ENCODE measurements at places on chromosomes 4 and X.

DNA sequence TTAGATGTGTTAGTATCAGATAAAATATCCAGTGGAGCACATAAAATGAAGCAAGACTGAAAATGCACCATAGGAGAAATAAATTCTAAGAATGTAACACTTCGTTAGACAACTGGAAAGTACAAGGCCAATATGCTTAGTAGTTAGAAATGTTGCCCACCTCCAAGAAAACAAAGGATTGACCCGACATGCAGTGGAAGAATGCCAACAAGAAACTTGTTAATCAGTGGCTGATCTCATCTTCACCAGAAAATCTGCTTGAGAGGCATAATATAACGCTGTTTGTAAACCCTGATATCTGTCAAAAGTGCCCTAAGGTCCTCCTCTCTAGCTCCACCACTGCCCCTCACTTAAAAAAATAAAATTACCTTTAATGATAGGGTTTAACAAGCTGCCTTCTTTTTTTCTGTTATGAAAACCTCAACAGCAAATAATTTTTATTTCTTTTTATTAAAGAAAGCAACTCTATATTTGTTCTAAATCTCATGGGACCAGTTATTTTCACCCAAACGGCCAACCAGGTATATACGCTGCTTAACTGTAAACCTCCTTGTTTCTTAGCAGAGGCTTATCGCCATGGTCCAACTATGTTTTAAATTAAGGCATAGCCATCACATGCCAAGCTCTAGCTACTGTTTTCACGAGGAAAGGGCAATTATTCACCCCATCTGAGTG is 1.8 kb downstream of the RASGEF1B start:
- DNase-seq = no peak

DNA sequence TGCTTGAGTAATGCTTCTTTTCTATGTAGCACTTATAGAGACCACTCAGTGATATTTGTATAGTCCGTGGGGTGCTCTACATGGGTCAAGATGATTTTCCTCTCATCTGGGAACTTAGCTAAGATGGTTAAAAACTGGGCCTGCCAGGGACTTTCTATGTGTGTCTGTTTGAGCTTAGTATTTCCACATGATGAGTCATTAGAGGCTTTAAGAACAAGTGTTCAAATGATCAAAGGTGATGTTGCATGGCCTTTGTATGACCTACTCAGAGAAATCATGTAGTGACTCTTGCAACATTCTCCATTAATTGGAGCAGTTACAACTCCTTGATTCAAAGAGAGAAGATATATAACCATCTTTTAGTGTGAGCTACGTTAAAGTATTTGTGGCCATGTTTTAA is 1480.5 kb upstream of the IGFBP7 start:
- DNase-seq = no peak

GRCh38 chr4:68299492-68300457 is 50.1 kb downstream of the YTHDC1 start:
- no peak for DNase-seq

DNA sequence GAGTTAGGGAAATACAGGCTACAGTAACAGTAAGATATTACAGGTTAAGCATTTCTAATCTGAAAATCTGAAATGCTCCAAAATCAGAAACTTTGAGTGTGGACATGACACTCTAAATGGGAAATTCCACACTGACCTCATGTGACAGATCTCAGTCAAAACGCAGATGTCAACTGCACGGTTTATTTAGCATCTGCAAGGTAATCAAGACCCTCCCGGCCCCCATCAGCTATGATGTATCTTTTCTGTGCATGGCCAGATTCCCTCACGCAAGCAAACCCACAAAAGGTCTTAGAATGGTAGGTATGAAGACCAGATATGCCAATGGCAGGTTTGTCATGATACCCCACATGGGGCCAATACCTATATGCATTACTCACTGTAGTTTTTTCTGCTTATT is 82.8 kb downstream of the COQ2 start:
- no peak for DNase-seq

DNA sequence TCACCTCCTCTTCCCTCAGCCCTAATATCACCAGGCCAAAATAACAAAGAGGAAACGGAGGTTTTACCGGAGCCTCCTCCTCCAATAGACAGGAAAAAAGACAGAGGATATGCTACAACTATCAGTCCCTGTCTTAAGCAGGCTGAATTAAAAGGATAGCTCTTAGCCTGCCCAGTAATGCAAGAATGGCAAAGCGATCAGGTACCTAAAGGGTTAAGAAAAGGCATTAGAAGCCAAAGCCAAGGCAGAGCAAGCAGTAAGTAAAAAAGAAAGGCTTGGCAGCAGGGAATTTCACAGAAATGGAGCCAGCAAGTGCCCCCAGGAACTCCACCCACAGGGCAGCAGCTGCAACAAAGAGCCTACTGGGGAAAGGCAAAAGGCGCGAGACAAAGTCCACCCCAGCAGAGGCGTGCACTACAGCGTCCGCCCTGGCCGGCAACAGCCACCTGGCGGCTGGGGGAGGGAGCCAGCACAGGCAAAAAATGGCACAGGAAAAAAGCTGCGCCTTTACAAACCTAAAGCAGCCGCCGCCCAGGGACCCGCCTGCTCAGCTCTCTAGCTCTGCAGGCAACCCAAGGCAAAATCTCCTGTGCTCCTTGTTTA is 220.6 kb upstream of the ZC4H2 start:
- peak; percentile 1 for DNase-seq

DNA sequence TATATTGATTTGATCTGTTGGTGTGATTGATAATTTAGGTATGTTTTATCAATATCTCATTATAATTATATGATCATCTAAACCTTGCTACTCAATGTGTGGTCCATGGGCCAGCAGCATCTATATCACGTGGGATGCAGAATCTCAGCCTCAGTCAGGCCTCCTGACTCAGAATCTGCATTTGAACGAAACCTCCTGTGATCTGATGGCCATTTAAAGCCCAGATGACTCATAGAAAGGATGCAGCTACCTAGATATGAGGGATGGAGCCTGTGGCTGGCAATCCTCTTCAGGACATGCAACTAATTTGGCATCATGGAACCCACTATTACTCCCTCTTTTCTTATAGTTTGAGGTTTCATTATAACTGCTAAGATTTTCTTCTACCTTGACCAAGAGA is 11.3 kb upstream of the CHRNA9 start:
- DNase-seq = no peak

- DNase-seq = no peak
These were observed 292.9 kb downstream of the TLL1 start for GRCh38 chr4:166165829-166166420.

GRCh38 chr4:825063-825970 is 612 bp downstream of the CPLX1 start:
- DNase-seq = no peak

GRCh38 chr4:128955751-128956150 is 137.6 kb downstream of the SCLT1 start:
- no peak for DNase-seq

GRCh38 chrX:119401569-119401968 is 2.4 kb downstream of the SLC25A43 start:
- DNase-seq = no peak

GRCh38 chr4:173449380-173449717 is 50.4 kb upstream of the SCRG1 start:
- DNase-seq = no peak

- no peak for DNase-seq
These were observed 19.3 kb downstream of the GPR143 start for GRCh38 chrX:9746148-9746888.

DNA sequence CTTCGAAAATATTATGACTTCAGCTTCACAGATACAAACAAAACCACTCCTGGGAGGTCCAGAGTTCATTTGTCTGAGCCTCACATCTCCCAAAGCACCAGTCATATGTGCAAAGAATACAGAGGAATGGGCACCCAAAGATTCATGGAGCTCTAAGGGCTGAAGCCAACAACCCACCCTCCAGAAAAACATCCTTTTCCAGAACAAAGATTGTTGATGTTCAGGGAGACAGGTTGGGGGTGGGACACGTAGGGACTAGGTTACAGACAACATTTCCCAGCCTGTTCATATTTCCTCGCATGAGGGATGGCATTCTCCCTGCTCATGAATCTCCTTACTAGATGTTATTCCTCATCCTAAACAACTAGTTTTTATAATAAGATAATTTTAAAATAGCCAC is 71.2 kb downstream of the METTL14 start:
- DNase-seq = no peak

- DNase-seq = no peak
These were observed 18.0 kb downstream of the FAM9A start for GRCh38 chrX:8783097-8783713.

DNA sequence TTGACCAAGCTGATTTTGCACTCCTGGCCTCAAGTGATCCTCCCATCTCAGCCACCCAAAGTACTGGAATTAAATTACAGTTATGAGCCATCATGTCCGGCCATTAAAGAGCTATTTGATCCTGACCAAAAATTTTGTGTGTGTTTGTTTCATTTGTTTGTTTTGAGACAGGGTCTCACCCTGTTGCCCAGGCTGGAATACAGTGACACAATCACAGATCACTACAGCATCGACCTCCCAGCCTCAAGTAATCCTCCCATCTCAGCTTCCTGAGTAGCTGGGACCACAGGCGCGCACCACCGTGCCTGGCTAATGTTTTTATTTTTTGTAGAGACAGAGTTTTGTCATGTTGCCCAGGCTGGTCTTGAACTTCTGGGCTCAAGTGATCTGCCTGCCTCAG is 82.9 kb upstream of the RBPJ start:
- no peak for DNase-seq

GRCh38 chrX:150887906-150888465 is 10.5 kb downstream of the CD99L2 start:
- peak; percentile 13 for DNase-seq

- DNase-seq = no peak
These were observed 391.0 kb upstream of the MAGEB2 start for GRCh38 chrX:29824176-29824906.

DNA sequence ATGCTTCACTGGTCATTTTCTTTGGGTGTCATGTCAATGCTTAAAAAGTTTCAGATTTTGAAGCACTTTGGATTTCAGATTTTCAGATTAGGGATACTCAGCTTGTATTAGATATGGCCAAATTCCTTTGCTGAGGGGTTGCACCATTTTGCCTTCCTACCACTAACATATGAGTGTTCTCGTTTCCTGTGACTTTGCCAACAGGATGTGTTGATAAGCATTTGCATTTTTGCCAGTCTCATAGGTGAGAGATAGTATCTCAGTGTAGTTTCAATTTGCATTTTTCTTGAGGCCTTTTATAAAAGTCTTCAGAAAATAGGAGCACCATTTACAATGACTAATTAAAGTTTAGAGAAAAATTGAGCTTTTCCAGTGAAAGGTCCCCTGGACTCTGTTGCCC is 71.6 kb upstream of the CLCN4 start:
- DNase-seq = no peak

DNA sequence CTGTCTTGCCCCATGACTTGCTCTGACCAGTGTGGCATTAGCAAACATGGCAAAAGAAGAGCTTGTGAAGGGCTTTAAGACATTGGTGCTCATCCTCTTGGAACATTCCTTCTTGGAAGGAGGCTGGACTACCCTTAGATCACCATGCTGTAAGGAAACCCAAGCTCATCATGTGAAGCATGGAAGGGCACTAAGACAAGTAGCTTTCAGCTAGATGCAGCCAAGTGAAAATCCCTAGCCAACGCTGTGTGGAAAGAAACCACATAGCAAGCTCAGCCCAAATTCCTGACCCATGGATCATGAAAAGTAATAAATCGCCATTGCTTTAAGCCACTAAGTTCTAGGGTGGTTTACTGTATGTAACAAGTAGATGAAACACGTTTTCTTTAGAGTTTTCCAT is 12.4 kb upstream of the PACRGL start:
- no peak for DNase-seq

DNA sequence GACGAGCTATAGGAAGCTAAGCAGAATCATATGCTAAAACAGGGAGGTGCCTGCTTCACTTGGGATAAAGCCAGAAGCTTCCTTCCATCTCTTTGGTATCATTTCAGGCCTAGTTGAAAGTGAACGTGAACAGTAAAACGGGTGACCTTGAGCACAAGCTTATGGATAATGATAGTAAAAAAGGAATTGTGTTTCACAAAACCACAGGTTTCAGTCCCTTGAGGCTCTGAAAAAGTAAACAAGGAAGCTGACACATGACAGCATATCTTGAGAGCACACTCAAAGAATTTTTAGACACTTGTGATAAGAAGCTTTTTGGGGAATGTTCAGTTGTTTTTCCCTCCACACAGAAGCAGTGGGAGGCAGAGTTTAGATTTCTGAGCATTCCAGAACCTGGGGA is 286.1 kb downstream of the DCHS2 start:
- DNase-seq = no peak

DNA sequence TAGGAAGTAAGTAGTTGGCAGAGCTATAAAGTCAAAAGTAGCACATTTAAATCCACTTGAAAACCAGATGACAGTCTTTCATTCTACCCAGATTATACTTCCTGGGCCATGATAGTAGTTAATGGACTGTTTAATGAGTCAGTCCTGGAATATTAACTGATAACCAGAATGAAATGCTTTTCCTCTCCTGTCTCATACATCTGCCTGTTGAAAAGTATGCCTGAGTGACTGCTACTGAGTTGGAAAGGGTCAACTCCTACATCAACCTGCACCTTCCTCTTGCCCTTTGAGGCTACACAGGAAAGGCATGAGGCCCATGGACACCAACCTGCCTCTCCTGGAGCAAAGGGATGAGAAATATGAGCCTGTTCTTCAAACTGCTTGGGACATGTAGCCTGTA is 36.0 kb upstream of the COX7B2 start:
- DNase-seq = no peak

DNA sequence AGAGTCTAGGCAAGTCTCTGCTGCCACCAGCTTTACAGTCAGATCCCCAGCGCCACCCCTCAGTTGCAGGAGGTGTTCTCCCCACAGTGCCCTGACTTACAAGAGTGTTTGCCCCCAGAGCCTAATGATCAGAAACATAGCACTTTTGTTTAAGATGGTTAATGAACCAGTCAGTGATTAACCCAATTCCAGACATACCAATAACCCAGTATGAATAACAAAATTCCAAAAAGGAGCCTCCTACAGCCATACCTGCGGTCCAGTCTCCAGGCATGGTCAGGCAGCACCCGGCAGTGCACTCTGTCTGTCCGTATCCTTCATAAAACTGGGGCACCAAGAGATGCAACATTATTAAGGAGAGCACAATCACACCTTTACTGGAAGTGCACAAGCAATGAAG is 30.7 kb upstream of the CENPU start:
- DNase-seq = no peak

GRCh38 chrX:40224658-40225057 is 126.9 kb upstream of the BCOR start:
- DNase-seq = no peak

GRCh38 chr4:11014199-11014598 is 329.6 kb upstream of the CLNK start:
- DNase-seq = no peak

- no peak for DNase-seq
These were observed 58.8 kb downstream of the PPP3CA start for GRCh38 chr4:101288365-101289145.

GRCh38 chr4:186695392-186695791 is 28.3 kb downstream of the FAT1 start:
- DNase-seq = no peak

DNA sequence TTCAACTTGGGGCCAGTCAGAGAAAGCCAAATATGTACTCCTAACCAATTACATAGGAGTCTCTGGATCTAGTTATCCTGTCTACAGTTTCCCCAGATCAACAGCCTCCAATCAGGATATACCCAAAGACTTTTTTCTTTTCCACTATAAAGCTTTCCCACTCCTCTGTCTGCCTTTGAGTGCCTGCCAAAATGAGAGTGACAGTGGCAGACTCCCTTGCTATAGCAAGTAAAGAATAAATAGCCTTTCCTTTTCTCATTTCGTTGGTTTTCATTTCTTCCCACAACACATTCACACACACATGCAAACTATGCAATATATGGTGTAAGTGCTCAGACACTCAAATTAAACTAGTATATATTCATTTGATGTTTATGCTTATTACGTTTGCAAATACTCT is 302.4 kb upstream of the TACR3 start:
- DNase-seq = no peak

Data from anterior cingulate cortex (tissue), 58 donors.